NCI-H1092 (cell line): ENCODE measurements at places on chromosomes 4 and X.

GRCh38 chr4:121950680-121951520, 960 bp downstream of the TRPC3 start:
- no peak for DNase-seq

DNA sequence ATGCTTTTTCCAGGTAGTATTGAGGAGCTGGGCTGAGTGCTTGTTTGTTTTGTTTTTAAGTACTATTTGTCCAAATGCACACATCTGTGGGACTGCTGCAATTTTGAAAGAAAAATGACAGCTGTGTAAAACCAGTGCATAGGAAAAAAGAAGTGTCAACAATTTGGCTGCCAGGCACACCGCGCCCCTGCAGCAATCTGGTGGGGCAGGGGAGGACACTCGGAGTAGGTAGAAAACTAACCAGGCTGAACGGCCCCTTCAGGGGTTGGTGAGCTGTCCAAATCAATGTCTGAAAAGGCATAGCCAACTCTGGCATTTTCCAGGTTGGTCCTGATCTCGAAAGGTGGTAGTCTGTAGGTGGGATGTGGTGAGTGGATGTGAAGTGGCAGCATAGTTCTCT, 1.1 kb downstream of the LDOC1 start:
- DNase-seq: no peak

GRCh38 chrX:747176-747575, 116.6 kb downstream of the SHOX start:
- DNase-seq: no peak

- no peak for DNase-seq
These were observed 691.3 kb upstream of the PCDH7 start for GRCh38 chr4:30028826-30029225.
